ENCODE measurements at places on chromosomes 5 and 9. TPM values are rescaled to one million over a fixed set of nuclear protein-coding genes. Genes with fewer than 3 reads are reported as not detected.
A peak's percentile ranks its signal among the peaks of the same experiment; 100 is the strongest.

- no peaks in the 10 kb centered on the region for H3K4me1 ChIP-seq
- no peaks in the 10 kb centered on the region for H3K36me3 ChIP-seq
- no peak overlapping the region for H3K27ac ChIP-seq
- no peak overlapping the region for H3K4me3 ChIP-seq
- no peaks in the 10 kb centered on the region for H3K27me3 ChIP-seq
Measured at GRCh38 chr5:147686421-147686820, 96.1 kb downstream of the JAKMIP2 start.

DNA sequence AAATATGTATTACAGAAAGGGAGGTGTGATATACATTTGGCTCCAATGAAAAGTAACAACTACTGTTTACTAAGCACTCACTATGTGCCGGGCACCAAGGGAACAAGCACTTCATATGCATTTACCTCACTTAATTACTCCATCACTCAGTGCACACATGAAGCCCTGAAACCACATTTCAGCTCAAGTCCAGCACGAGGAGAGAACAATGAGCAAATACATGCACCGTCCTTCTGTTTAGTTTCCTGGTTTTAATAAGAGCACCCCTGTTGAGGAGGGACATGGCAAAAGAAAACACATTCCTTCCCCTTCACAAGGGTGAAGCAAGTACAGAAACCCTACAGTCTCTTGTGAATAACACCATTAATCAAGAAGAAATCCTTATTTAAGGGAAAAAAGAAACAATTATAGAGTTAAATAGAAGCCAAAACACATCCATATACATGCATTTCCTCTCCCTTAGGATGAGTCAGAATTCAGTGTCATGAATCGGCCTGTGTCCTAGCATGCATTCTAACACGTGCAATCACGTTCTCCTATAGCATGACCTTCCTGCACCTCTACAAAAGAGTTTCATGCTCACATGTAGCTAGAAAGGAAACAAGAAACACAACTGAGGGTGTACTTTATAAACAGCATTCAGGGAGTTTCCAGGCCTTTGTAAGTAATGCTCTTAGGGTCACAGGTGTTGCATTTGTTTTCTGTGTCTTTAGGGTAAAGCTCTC, 411.6 kb downstream of the BNC2 start:
- H3K4me1 ChIP-seq: no peaks in the 10 kb centered on the region
- H3K27ac ChIP-seq: no peak overlapping the region
- DNase-seq: no peak
- no peak overlapping the region for H3K4me3 ChIP-seq
- H3K27me3 ChIP-seq: no peaks in the 10 kb centered on the region

DNA sequence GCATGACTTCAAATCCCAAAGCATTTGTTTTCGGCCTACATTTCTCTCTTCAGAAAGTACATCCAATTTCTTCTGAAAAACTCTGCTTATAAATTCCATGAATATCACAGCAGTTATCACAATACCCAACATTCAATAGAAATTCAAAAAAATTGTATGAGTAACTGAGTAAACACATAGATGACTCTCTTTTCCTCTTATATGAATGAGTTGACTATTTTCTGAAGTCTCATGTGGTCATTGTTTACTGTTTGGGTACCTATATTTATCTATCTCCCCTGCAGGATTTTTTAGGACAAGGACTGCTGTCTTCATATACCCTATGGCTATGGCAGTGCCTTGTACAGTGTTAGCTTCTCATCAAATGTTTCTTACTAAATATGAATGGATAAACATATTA, 157.1 kb downstream of the HTR1A start:
- no peak overlapping the region for H3K27ac ChIP-seq
- no peaks in the 10 kb centered on the region for H3K27me3 ChIP-seq
- H3K4me3 ChIP-seq: no peak overlapping the region
- DNase-seq: no peak
- no peaks in the 10 kb centered on the region for H3K4me1 ChIP-seq

GRCh38 chr5:169637549-169638121, 560 bp downstream of the DOCK2 start:
- peaks cover 7% of the 10 kb centered on the region for H3K27me3 ChIP-seq
- peaks cover 42% of the 10 kb centered on the region for H3K4me1 ChIP-seq
- peak; percentile 92 for DNase-seq
- H3K4me3 ChIP-seq: peak overlapping the region; percentile 91

GRCh38 chr5:67431191-67431590, 234.6 kb upstream of the CD180 start:
- DNase-seq: no peak
- no peaks in the 10 kb centered on the region for H3K4me1 ChIP-seq
- no peak overlapping the region for H3K27ac ChIP-seq
- no peaks in the 10 kb centered on the region for H3K27me3 ChIP-seq
- H3K4me3 ChIP-seq: no peak overlapping the region

DNA sequence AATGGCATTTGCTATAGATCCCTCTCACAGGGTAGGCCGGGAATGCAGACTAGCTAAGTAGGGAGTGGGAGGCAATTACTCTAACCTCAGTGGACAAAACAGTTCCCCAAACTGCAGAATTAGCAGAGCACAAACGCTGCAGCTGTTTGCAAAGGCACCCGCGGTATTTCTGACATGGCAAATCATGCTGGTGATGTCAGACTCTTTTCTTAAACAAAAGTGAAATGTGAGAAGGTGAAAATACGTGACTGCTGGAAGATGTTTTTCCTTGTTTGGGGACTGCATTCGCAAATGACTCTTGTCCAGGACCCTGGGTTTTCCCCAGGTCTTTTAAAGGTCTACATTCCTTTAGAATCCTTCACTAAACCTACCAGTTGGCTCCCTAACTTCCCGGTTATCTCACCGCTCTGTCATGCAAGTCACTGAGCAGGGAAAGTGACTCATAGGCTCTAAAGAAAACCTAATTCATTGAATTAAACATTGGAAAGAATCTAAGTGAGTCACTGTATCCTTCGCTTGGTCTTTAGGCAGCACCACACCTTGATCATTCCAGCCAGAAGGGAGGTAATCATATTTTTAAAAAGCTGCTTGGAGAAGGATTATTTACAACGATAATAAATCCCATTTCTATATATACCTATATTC, 91.5 kb upstream of the DNAH5 start:
- DNase-seq: no peak
- H3K36me3 ChIP-seq: no peaks in the 10 kb centered on the region
- H3K27ac ChIP-seq: no peak overlapping the region

DNA sequence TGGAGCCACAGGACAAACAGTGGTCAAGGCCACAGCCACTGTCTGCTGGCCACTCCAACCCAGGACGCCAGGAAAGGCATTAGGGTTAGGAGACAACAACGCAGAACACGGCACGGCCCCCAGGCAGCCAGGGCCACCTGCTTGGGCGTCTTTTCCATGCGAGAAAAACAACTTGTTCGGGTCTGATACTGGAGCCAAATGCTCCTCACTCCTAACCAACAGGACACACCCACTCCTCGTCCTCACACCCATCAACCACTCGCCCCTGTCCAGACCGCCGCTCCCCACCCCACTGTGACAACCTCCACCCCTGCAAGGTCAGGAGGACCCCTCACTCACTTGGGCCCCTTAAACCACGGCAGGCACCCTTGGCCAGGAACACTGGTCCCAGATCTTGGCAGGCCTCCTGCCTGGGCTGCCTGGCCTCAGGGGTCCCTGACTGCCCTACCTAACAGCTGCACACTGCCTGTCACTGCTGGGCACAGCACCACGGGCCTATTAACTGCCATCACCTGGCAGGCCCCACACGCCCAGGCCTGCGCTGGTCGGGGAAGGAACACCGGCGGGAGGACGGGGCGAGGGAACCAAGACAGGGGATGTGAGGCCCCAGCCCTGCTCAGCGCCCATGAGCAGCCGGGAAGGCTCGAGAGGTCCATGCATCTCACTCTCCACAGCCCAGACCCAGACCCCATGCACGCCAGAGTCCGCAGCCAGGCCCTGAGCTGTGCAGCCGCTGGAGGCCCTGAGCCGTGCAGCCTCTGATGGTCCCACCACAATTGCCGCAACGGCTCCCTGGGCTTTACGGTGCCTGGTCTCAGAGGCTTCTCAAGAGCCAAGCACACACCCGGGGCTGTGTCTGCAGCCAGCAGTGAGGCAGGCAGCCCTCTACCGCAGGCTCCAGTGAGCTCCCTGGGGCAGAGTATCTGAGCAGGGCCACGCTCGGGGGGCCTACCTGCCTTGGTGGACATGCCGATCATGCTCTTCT, 13.8 kb downstream of the CLPTM1L start:
- H3K27me3 ChIP-seq: no peaks in the 10 kb centered on the region
- no peak overlapping the region for H3K4me3 ChIP-seq
- H3K27ac ChIP-seq: no peak overlapping the region
- DNase-seq: no peak

GRCh38 chr5:135059000-135059923, 25.2 kb upstream of the PITX1 start:
- no peaks in the 10 kb centered on the region for H3K4me1 ChIP-seq
- H3K27ac ChIP-seq: no peak overlapping the region
- DNase-seq: no peak

- peak overlapping the region; percentile 86 for H3K4me3 ChIP-seq
- no peaks in the 10 kb centered on the region for H3K27me3 ChIP-seq
- peaks cover 71% of the 10 kb centered on the region for H3K4me1 ChIP-seq
- DNase-seq: peak; percentile 86
Measured at GRCh38 chr9:34989946-34990635, 546 bp downstream of the DNAJB5 start.

DNA sequence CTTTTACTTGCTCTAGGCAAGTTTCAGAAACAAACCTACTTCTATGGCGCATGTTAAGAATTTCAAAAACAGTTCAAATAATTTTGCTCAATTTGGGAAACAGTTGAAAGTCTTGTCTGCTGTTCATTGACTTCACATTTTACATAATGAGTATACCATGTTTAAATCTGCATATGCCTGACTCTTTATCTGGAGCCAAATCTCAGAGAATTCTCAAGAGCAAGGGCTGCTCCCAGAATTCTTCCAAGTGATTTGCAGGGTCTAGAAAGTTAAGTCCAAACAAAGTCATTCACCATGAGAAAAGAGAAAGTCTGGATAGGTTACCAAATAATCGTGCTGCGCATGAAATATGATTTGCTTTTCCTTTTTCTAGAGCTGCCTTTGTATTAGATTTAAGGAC, 160.2 kb downstream of the CHSY3 start:
- no peak for DNase-seq
- no peaks in the 10 kb centered on the region for H3K36me3 ChIP-seq
- no peak overlapping the region for H3K4me3 ChIP-seq
- H3K4me1 ChIP-seq: no peaks in the 10 kb centered on the region
- H3K27ac ChIP-seq: no peak overlapping the region
- no peaks in the 10 kb centered on the region for H3K27me3 ChIP-seq

DNA sequence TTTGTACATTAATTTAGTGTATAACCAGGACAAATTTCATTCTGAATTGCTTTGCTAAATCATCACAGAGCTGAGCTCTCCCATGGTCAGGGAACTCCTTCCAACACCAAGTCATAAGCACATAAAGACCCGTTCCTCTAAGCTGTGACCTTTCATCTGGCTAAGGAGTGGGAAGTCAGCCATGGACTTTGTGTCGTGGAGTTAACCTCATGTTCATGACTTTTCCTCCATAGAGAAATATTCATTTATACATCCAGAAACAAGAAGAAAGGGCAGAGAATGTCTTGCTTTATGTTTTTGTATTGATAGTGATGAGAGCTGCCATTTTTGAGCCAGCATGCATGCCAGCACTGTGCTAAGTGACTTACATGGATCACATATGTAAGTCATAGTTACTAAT, 97.5 kb downstream of the INIP start:
- H3K27ac ChIP-seq: no peak overlapping the region
- no peaks in the 10 kb centered on the region for H3K4me1 ChIP-seq
- no peak overlapping the region for H3K4me3 ChIP-seq
- no peaks in the 10 kb centered on the region for H3K36me3 ChIP-seq
- no peak for DNase-seq
- H3K27me3 ChIP-seq: no peaks in the 10 kb centered on the region

GRCh38 chr5:148729182-148729581, 74.9 kb upstream of the HTR4 start:
- H3K4me1 ChIP-seq: peaks cover 7% of the 10 kb centered on the region
- no peak for DNase-seq
- H3K36me3 ChIP-seq: no peaks in the 10 kb centered on the region
- H3K4me3 ChIP-seq: no peak overlapping the region
- H3K27me3 ChIP-seq: peaks cover 12% of the 10 kb centered on the region

GRCh38 chr9:12771891-12772290, 2.9 kb upstream of the LURAP1L start:
- DNase-seq: no peak
- H3K36me3 ChIP-seq: no peaks in the 10 kb centered on the region
- H3K27me3 ChIP-seq: peaks cover 20% of the 10 kb centered on the region
- peaks cover 4% of the 10 kb centered on the region for H3K4me1 ChIP-seq

DNA sequence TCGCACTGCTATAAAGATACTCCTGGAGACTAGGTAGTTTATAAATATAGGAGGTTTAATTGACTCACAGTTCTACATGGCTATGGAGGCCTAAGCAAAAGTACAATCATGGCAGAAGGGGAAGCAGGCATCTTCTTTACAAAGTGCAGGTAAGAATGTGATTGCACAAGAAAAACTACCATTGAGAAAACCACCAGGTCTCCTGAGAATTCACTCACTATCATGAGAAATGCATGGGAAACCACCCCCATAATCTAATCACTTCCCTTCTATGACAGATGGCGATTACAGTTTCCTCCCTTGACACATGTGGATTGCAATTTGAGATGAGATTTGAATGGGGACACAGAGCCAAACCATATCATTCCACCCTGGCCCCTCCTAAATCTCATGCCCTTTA, 121.2 kb upstream of the ST8SIA4 start:
- H3K27ac ChIP-seq: no peak overlapping the region
- peaks cover 2% of the 10 kb centered on the region for H3K27me3 ChIP-seq
- no peaks in the 10 kb centered on the region for H3K36me3 ChIP-seq
- DNase-seq: no peak
- no peaks in the 10 kb centered on the region for H3K4me1 ChIP-seq

- H3K27ac ChIP-seq: no peak overlapping the region
- peaks cover 43% of the 10 kb centered on the region for H3K27me3 ChIP-seq
- peaks cover 5% of the 10 kb centered on the region for H3K4me1 ChIP-seq
- no peak for DNase-seq
- no peak overlapping the region for H3K4me3 ChIP-seq
Measured at GRCh38 chr9:22160221-22160620, 151.1 kb upstream of the CDKN2B start.

The NTNG2 gene
- total RNA-seq: 1.6 TPM

The ANGPTL2 gene
- not detected for total RNA-seq

The IFNE gene
- total RNA-seq: not detected

The PLK2 gene
- total RNA-seq: 25.6 TPM

The SLC27A6 gene
- not detected for total RNA-seq

The KCNV2 gene
- total RNA-seq: not detected

The GRM6 gene
- total RNA-seq: not detected
